Mesendoderm (in vitro differentiated cells): ENCODE measurements at places on chromosomes 4 and X.

- no peak for DNase-seq
Observed at GRCh38 chrX:42946544-42947194, 168.7 kb upstream of the PPP1R2C start.

DNA sequence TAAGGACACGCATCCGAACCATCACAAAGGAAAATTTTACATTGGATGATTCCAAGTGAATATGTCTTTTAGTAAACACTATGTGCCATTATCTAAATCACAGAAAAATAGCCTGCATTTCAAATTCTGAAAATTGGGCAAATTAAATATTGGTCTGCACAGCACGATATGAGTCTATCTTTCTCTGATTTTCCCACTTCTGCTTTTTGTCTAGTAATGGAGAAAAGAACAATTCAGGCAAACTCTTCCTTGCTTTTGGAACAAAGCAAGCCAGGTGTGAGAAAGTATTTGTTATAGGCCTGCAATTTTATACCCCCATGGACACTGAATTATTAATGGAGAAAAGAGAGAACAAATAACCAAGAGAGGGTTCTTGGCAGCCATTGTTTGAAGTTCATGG lies 97.8 kb downstream of the ZNF827 start:
- no peak for DNase-seq

- peak; percentile 5 for DNase-seq
Observed at GRCh38 chrX:154597221-154597620, 12.3 kb downstream of the CTAG1A start.

GRCh38 chrX:126985981-126986380 lies 166.5 kb downstream of the PRR32 start:
- DNase-seq: no peak

GRCh38 chrX:13412208-13412600 lies 92.4 kb upstream of the ATXN3L start:
- DNase-seq: peak; percentile 54

GRCh38 chrX:81957318-81957717 lies 755.4 kb downstream of the SH3BGRL start:
- DNase-seq: no peak

- no peak for DNase-seq
Observed at GRCh38 chr4:39636531-39637184, 2.0 kb downstream of the SMIM14 start.

DNA sequence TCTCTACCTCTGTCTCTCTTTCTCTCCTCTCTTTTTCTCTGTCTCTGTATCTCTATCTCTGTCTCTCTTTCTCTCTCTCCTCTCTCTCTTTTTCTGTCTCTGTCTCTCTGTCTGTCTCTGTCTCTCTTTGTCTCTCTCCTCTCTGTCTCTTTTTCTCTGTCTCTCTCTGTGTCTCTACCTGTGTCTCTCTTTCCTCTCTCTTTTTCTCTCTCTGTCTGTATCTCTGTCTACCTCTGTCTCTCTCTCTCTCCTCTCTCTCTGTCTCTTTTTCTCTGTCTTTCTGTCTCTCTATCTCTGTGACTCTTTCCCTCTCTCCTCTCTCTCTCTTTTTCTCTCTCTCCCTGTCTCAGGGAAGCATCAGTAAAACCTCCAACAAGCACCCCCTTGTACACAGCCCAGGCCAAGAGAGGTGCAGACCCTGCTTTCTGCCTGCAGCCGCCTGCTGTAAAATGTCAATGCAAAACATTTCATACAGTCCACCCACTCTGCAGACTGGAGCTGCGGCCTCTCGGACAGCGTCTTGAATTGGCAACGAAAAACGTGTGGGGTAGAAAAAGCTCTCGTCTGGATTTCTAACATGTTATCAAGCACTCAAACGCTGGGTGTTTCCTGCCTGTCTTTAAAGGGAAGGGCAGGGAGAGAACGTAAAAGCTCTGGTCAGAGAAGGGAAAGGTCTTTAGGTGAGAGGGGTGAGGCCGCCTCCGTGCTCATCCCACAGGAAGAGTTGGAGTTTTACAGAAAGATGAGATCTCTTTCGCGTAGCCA lies 3.7 kb upstream of the SHOX start:
- DNase-seq: peak; percentile 38

- no peak for DNase-seq
Observed at GRCh38 chr4:99591757-99592156, 17.1 kb downstream of the MTTP start.

GRCh38 chr4:122531514-122531913 lies 75.0 kb upstream of the IL2 start:
- no peak for DNase-seq

DNA sequence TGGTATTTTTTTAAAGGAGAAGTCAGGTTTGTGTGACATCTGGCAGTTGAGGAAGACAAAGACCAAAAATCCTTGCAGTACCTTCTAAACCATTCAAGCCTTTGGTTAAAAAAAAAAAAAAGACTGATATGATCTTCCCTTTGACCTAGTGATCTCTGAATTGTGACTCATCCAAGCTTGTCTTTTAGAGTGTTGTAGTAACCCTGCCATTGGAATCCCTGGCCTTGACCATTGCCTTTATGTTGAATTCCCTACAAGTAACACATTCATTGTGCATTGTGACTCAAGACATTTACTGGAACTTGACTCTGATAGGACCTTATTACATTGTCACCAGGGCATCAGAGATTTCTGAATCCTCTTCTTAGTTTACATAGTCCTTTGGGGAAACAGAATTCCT lies 1469.0 kb downstream of the TECRL start:
- peak; percentile 58 for DNase-seq

DNA sequence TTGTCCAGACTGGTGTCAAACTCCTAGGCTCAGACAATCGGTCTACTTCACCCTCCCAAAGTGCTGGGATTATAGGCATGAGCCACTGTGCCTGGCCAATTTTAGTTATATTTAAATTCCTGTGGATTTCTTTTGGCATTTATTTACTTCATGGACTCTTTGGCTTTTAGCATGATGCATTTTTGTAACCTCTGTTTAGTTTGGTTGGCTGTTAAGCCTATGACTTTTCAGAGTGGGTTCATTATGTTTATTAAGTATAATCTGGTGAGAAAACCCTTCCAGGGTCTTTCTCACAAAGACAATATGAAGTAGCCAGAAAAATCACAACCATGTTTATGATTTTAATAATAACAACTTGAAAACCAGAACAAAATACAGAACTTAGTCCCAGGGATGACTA lies 49.4 kb downstream of the USP38 start:
- no peak for DNase-seq

GRCh38 chr4:87497159-87497558 lies 32.0 kb downstream of the SPARCL1 start:
- peak; percentile 36 for DNase-seq

DNA sequence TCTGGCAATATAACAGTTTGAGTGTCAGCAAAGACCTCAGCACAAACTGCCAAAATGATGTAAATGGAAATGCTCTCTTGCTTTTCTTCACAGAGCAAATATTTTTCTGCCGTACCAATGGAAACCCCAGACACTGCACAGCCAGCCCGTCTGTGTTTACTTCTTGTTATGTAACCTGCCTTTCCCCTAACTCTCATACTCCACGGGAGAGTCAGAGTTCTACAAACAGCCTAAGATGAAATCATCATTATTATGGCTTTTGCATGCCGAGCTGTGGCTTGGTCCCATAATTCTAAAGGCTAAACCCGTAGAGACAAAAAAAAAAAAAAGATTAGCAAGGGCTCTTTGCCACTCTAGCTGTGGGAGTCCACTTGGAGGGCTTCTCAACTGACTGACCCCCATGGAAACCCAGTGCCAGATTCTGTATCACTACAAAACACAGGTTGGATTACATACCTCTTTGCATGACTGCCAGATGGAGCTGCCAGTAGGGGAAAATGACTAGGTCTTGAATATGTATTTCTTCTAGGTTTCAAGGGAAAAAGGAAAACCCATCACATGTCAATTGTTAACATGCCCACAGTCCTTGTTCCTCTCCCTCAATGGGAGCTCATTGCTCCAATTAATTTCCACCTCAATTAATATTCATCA lies 197.2 kb upstream of the CNKSR2 start:
- no peak for DNase-seq

- no peak for DNase-seq
Observed at GRCh38 chr4:874056-874455, 48.1 kb upstream of the CPLX1 start.

DNA sequence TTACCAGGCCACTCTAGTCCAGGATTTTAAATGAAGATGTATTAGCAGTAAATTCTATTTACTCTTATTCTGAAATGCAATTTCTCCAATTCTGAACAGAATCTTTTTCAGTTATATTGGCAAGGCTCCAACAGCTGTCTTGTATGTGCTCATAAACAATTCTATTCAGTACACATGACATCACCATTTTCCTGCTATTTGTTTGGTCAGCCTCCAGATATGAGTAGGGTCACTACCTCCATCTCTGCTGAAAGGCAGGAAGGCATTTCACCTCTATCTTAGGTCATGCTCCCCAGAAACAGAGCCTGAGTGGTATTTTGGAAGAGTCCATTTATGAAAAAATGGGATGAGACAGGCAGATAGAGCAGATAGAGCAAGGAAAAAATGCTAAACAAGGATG lies 151.1 kb upstream of the ADGRL3 start:
- DNase-seq: no peak

DNA sequence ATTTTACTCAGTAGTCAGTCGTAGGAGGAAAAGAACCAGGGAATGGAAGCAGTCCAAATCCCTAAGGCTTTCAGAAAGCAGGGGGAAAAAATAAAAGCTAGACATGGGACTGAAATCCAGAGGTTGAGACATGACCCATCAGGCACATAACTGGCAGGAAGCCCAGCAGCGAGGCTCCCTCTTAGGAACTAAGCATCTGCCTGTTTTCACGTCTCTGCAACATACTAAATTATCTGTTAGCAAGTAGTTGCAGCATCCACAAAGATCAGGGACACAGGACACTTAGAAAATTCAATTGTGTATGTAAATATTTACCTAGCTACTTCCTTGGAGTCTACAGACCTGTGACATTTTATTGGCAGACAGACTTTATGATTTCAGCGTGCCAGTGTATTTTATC lies 118.0 kb upstream of the EDNRA start:
- DNase-seq: no peak

DNA sequence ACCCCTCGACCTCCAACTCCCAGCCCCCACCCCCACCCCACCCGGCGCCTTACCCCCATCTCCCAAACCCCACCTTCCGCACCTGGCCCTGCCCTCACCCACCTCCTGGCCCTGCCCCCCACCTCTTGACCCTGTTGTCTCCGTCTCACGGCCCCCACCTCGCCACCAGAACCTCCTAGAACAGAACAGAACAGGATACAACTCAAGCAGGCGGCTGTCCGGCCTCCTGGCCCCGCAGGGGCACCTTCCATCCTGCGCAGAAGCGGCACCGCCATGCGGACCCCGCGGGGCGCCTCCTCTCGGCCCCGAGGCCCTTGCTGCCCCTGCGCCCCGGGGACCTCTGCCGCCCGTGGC lies 354 bp downstream of the CTAG2 start:
- no peak for DNase-seq

DNA sequence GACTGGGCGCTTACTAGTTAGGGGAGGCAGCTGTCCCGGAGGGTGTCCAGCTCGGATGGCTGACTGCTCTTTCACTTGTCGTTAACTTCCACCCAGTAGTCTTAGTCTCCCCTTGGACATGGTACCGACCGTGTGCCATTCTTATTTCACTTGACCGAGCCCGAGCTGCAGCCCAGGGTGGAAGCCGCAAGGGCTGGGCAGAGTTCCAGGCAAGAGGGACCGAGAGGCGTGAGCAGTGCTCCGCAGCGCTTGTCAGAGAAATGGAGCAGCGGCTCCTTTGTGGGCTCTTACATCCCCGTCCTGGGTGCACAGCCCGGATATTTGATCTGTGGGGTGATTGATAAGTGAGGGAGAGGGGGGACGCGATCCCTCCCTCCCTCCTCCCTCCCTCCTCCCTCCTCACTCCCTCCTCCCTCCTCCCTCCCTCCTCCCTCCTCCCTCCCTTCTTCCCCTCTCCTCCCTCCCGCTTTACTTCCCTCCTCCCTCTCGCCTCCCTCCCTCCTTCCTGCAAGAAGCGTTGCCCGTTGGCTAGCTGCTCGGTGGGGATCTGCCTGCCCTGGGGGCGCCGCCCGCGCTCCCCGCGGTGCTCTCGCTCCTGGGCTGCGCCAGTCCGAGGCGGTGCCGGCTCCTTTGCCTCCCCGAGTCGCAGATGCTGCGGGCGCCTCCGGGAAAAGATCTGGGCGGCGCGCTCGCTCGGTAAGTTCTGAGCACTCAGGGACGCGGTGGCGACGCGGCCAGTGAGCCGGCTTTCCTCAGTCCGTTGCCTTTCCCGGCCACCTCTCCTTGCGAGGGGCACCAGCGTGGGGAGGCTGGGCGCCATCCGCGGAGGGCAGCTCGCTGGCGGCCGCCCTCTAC lies at the start of gene SLITRK2:
TSS of gene SLITRK2 (plus strand) at position 499 of the 855 bp plus-strand sequence. CDS start 4,597 bp downstream, outside the sequence.
- peak; percentile 73 for DNase-seq

DNA sequence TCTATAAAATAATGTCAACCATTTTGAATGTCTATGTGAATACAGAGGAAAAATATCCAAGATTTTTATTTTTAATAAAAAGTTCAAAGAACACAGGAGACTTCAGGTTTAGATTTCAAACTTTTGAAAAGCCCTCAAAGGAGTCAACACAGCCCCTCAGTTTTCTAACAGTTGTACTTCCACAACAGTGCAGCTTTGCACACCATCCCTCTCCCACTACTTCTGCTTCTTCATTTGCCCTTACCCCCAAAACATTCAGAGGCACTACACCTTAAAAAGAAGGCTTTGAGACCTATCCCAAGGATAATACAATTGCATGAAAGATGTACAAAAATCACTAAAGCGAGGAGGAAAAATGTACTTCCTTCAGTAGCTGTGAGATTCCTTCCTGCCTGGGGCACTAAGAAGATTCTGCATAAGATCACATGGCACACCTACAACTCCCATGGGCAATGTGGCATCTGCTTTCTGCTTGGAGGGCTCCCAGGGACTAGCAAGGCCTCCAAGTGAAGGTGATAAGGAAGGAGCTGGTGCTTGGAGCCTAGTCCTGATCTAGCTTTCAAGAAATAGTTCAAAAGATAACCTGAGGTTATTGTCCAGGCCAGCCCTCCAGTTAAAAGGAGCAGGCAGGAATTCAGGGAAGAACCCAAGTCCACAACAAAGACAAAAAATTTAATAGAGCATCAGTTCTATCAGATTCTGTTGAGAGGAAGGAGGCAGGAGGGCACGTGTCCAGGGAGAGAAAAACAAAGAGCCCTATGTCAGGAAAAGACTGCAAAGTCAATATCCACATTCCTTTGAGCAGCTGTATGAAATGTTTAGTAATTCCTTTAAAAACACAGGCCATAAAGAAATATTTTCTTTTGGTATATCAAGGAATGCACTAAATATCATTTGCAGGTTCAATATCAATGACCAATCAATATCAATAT lies 19.1 kb downstream of the ARAP2 start:
- peak; percentile 54 for DNase-seq

GRCh38 chrX:63889001-63889400 lies 104.0 kb upstream of the ARHGEF9 start:
- peak; percentile 9 for DNase-seq

- DNase-seq: peak; percentile 25
Observed at GRCh38 chrX:30521440-30522182, 56.0 kb downstream of the TASL start.

- DNase-seq: no peak
Observed at GRCh38 chr4:21757248-21757647, 191.3 kb downstream of the KCNIP4 start.

- no peak for DNase-seq
Observed at GRCh38 chrX:112786076-112786475, 54.6 kb downstream of the AMOT start.
